Naive B cell (primary cell): ENCODE measurements at places on chromosomes 6 and 20.
A peak's percentile ranks its signal among the peaks of the same experiment; 100 is the strongest.

GRCh38 chr20:50523552-50524167 lies 13.5 kb downstream of the PTPN1 start:
- DNase-seq, result no peak

DNA sequence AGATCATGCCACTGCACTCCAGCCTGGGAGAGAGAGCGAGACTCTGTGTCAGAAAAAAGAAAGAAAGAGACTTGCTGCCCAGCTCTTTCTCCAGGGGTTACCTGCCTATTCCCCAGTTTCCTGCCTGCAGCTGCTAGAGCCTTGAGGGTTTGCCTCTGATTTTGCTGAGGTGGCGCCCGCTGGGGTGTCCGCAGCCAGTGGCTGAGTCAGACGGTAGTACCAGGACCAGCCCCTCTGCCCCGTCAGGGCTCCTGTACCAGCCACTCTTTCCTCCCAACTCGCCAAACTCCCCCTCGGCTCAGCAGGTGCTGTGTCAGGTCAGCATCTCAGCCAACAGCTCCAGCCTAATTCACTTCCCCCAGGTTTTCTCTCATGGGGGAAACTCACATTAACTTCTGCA lies 7.4 kb upstream of the LSM14B start:
- no peak for DNase-seq

- DNase-seq, result no peak
These were observed 6.2 kb downstream of the SLCO4A1 start for GRCh38 chr20:62648318-62648995.

DNA sequence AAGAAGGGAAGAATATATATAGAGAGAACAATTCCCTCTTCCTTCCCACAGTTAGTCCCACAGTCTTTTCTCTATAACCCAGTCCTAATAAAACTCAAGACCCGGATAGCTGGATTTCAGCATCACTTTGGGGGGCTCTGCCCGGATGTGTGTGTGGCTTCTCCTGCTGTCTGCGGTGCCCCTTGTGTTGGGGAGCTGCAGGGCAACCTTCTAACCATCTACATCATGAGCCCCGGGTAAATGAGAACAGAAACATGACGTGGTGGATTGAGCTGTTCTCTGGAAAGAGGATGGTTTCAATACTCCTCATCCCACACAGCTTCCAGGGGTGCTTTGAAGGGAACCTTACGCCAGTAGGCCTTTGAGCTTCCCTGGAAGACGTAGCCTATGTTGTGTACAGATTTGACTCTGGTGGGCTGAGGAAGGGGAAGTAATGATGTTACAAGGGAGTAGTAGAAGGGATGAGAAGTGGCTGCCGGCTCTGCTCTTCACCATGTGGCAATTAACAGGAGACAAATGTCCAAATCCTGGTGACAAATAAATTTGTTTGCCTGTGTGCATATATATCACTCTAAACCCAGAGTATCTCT lies 13.5 kb upstream of the PRDM1 start:
- DNase-seq, result no peak

- no peak for DNase-seq
These were observed 57.9 kb downstream of the GJA10 start for GRCh38 chr6:89952105-89952671.

DNA sequence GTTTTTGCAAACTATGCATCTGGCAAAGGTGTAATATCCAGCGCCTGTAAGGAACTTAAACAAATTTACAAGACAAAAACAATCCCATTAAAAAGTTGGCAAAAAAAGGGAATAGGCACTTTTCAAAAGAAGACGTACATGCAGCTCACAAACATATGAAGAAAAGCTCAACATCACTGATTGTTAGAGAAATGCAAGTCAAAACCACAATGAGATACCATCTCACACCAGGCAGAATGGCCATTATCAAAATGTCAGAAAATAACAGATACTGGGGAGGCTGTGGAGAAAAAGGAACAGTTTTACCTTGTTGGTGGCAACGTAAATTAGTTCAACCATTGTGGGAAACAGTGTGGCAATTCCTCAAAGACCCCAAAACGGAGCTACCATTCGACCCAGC lies 54.2 kb downstream of the TSBP1 start:
- no peak for DNase-seq

DNA sequence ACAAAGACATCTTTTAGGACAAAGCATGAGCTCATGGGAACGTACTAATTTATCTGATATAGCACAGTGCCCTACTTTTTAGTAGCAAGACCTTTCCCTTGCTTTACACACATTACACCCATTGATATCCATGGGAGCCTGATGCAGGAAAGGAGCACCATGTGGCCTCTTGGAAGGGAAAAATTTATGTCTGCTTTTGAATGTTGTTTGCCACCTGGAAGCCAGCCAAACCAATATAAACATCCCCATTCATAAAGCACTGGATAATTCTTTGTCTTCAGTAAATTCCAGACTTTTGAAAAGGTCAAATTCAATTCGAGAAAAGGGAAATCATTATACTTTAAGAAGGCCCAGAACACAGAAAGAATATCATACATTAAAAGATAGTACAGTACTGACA lies 152.3 kb upstream of the BEND6 start:
- DNase-seq, result no peak

DNA sequence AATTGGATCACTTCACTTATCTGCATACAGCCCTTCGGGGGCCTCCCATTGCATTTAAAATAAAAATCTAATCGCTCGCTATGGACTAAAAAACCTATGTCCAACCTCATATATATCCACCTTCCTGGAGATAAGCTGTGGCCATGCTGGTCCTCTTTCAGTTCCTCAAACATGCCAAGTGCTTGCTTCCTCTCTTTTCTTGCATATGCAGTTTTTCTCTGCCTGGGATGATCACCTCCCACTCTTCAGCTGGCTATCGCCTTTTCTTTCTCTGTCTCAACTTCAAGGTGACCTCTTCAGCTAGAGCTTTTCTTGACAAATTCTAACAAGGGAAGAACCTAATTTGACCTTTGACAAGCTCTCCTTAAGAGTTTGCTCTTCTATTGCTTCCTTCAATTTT lies 5.6 kb upstream of the TFB1M start:
- peak; percentile 37 for DNase-seq

DNA sequence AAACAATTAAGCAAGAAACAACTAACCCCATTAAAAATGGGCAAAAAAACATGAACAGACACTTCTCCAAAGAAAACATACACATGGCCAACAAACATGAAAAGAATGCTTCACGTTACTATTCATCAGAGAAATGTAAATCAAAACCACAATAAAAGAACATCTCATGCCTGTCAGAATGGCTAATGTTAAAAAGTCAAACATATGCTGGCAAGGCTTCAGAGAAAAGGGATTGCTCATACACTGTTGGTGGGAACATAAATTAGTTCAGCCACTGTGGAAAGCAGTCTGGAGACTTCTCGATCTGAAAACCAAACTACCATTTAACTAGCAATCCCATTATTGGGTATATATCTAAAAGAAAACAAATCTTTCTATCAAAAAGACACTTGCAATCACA lies 217.5 kb downstream of the TINAG start:
- DNase-seq, result no peak

- no peak for DNase-seq
These were observed 212.4 kb downstream of the GMPR start for GRCh38 chr6:16450821-16451220.

GRCh38 chr6:42029881-42030280 lies 20.4 kb upstream of the TAF8 start:
- no peak for DNase-seq

- DNase-seq, result no peak
These were observed 60.9 kb downstream of the EPB41L2 start for GRCh38 chr6:131001945-131002660.

GRCh38 chr6:20021795-20022194 lies 184.6 kb downstream of the ID4 start:
- no peak for DNase-seq

GRCh38 chr6:47490676-47491075 lies 13.1 kb downstream of the CD2AP start:
- DNase-seq, result no peak

GRCh38 chr6:150237626-150238025 lies 94.8 kb downstream of the PPP1R14C start:
- DNase-seq, result no peak
